ENCODE measurements at places on chromosomes 3 and 15. TPM values are rescaled to one million over a fixed set of nuclear protein-coding genes. Genes with fewer than 3 reads are reported as not detected.
A peak's percentile ranks its signal among the peaks of the same experiment; 100 is the strongest.

Gene WNT7A
- total RNA-seq = not detected

Gene LSAMP
- 4.8 TPM for total RNA-seq

Gene ARL14
- not detected for total RNA-seq

Gene HYAL1
- total RNA-seq = 5.0 TPM

GRCh38 chr3:5390936-5391625 is 203.6 kb downstream of the EDEM1 start:
- H3K27me3 ChIP-seq = no peaks in the 10 kb centered on the region
- no peak overlapping the region for H3K27ac ChIP-seq
- DNase-seq = no peak
- H3K4me3 ChIP-seq = no peak overlapping the region
- no peaks in the 10 kb centered on the region for H3K36me3 ChIP-seq

- DNase-seq = no peak
- H3K4me3 ChIP-seq = no peak overlapping the region
- no peak overlapping the region for H3K27ac ChIP-seq
- no peaks in the 10 kb centered on the region for H3K36me3 ChIP-seq
- H3K4me1 ChIP-seq = no peaks in the 10 kb centered on the region
Measured at GRCh38 chr15:28978011-28978378, 92.2 kb downstream of the APBA2 start.

DNA sequence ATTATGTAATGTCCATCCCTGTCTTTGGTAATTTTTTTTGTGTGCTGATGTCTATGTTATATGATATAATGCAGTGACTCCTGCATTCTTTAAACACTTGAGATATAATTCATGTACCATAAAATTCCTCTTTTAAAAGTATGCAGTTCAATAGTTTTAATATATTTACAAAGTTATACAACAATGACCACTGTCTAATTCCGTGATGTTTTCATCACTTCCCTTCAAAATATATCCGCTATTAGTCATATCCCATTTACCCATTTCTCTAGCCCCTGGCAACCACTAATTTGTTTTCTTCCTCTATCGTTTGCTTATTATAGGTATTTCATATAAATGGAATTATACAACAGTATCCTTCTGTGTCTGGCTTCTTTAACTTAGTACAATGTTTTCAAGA is 64.9 kb upstream of the SUCLG2 start:
- no peak overlapping the region for H3K4me3 ChIP-seq
- no peak overlapping the region for H3K27ac ChIP-seq
- H3K4me1 ChIP-seq = no peaks in the 10 kb centered on the region
- H3K27me3 ChIP-seq = no peaks in the 10 kb centered on the region
- H3K36me3 ChIP-seq = no peaks in the 10 kb centered on the region

DNA sequence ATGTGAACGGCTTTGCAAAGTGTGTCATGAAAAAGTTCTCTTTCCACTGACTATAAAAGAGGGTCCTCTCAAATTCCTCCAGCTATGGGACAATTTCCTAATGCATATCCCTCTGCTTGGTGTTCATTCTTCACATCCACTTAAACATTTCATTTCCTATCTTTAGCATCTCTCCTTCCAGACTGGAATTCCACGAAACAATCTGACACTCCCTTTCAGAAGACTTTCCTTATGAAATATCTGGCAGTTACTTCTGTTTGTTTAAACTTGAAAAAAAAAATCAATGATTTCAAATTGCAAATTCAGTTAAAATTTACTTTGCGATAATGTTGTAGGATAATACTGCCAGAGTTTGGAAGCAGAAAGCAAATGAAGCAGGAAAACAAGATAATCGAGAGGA is 105.8 kb upstream of the SELENOK start:
- H3K27me3 ChIP-seq = no peaks in the 10 kb centered on the region
- no peak overlapping the region for H3K27ac ChIP-seq
- H3K4me3 ChIP-seq = no peak overlapping the region
- no peaks in the 10 kb centered on the region for H3K36me3 ChIP-seq
- DNase-seq = no peak
- no peaks in the 10 kb centered on the region for H3K4me1 ChIP-seq

- no peak overlapping the region for H3K4me3 ChIP-seq
- no peaks in the 10 kb centered on the region for H3K27me3 ChIP-seq
- no peak overlapping the region for H3K27ac ChIP-seq
- no peak for DNase-seq
- no peaks in the 10 kb centered on the region for H3K36me3 ChIP-seq
Measured at GRCh38 chr15:56371495-56372147, 6.4 kb downstream of the TEX9 start.

GRCh38 chr15:36497901-36498300 is 81.5 kb upstream of the CDIN1 start:
- H3K27me3 ChIP-seq = no peaks in the 10 kb centered on the region
- peaks cover 33% of the 10 kb centered on the region for H3K4me1 ChIP-seq

DNA sequence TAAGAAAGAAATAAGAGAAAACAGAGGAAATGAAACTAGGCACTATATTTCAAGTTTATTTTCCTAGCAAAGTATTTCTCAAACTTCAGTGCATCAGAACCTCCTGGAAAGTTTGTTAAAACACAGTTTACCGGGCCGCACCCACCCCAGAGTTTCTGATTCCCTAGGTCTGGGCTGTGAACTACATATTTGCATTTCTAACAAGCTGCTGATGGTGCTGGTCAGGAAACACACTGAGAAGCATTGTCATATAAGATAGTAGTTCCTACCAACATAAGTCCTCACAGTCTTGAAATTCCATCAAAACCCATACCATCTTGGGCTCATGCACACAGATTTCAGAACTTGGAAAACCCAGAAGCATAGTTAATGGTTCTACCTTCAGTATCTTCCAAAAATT is 8.3 kb downstream of the SLC9A9 start:
- no peaks in the 10 kb centered on the region for H3K36me3 ChIP-seq
- DNase-seq = no peak
- no peak overlapping the region for H3K4me3 ChIP-seq
- no peaks in the 10 kb centered on the region for H3K4me1 ChIP-seq
- no peak overlapping the region for H3K27ac ChIP-seq

DNA sequence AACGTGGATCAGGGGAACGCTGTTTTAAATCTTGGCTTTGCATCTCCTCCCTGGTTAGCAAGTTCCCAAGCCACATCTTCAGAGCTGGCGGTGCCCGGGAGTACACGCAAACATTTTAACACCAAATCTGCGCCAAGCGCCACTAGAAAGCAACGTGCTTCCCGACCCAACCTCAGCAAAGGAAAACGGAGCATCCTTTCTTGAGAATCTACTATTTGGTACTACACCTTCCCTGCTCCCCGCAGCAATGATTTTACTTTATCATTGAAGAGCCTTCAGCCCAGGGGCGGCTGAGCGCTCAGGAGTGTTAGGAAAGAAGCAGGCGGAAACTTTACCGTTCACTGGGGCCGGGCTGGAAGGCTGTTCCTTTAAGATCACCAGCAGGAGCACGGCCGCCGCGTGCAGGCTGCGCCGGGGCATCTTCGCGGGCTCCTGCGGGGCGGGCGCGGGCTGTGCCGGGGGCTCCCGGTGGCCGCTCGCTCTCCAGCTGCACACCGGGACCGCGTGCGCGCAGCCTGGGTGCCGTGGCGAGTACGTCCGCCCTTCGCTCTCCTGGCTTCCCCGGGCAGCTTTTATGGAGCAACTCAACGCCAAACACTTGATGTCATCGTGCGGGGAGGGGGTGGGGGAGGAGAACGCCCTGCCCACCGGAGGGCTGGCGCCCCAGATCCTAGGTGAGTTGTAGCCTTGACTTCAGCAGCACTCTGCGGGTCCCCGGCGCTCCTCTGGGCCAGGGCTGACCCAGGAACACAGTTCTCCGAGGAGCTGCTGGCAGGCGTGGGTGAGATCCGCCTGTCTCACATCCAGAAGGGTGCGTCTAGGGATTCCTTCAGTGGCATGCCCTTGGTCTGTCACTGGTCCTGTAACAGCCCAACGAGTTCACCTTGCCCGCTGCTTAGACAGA is at the start of gene CA12:
Gene CA12 (minus strand): TSS at position 546 of the 904 bp plus-strand sequence. CDS start 126 bp downstream, at position 420.
- peaks cover 44% of the 10 kb centered on the region for H3K27me3 ChIP-seq
- H3K27ac ChIP-seq = no peak within 1 kb of the TSS
- H3K36me3 ChIP-seq = no peaks in the 10 kb centered on the region
- DNase-seq = peak; percentile 44
- H3K4me1 ChIP-seq = no peaks in the 10 kb centered on the region

DNA sequence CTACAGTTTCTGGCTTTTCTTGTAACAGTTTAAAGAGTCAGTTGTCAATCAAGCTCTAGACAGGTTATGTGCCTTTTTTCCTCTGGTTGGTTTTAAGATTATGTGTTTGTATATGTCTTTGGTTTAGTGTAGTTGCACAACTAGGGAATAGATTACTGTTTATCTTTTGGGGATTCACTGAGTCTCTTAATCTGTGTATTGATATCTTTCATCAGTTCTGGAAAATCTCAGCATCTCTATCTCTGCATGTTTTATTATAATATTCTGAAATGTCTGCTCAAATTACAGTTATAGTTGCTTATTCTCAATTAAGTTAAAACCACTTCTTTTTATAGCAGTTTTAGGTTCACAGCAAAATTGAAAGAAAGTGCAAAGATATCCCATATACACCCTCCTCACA is 14.3 kb downstream of the DUT start:
- DNase-seq = no peak
- H3K4me3 ChIP-seq = no peak overlapping the region
- no peaks in the 10 kb centered on the region for H3K27me3 ChIP-seq
- H3K36me3 ChIP-seq = peaks cover 12% of the 10 kb centered on the region
- no peak overlapping the region for H3K27ac ChIP-seq

- no peak overlapping the region for H3K4me3 ChIP-seq
- no peaks in the 10 kb centered on the region for H3K4me1 ChIP-seq
- no peak overlapping the region for H3K27ac ChIP-seq
- no peaks in the 10 kb centered on the region for H3K36me3 ChIP-seq
Measured at GRCh38 chr15:85854345-85855097, 59.8 kb upstream of the KLHL25 start.

GRCh38 chr15:68407886-68408881 is 23.8 kb downstream of the ITGA11 start:
- DNase-seq = no peak
- no peaks in the 10 kb centered on the region for H3K36me3 ChIP-seq
- no peaks in the 10 kb centered on the region for H3K4me1 ChIP-seq
- no peak overlapping the region for H3K27ac ChIP-seq
